Stimulated activated CD4-positive, alpha-beta T cell treated with anti-CD3 and anti-CD28 coated beads, Interleukin-15, amount 100 ng/mL, for 48 hours (primary cell): ENCODE measurements at places on chromosomes 1 and 21.
A peak's percentile ranks its signal among the peaks of the same experiment; 100 is the strongest.

GRCh38 chr1:113835686-113836290 is 23.5 kb upstream of the RSBN1 start:
- DNase-seq: no peak

- no peak for DNase-seq
These were observed 26.7 kb downstream of the PGBD5 start for GRCh38 chr1:230399321-230400006.

DNA sequence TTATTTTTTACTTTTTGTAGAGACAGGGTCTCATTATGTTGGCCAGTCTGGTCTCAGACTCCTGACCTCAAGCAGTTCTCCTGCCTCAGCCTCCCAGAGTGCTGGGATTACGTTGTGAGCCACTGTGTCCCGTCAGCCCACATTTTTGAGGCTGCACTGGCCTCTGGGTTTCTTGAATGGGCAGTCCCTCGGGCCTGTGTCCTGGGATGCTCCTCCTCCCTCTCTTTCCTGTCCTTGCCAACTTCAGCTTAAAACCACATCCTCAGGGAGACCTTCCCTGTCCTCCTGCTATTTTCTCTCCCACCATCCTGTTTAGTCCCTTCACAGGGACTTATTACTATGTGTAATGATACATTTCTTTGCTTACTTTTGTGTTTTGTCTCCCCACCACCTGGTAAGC is 31.4 kb upstream of the LYST start:
- no peak for DNase-seq

- DNase-seq: no peak
These were observed 22.9 kb downstream of the DDX20 start for GRCh38 chr1:111778541-111779051.

- DNase-seq: no peak
These were observed 128.8 kb upstream of the COA6 start for GRCh38 chr1:234244482-234244881.

- no peak for DNase-seq
These were observed 62.9 kb downstream of the RIPK4 start for GRCh38 chr21:41703857-41704501.

- DNase-seq: no peak
These were observed 64.4 kb upstream of the ETS2 start for GRCh38 chr21:38741092-38741949.

DNA sequence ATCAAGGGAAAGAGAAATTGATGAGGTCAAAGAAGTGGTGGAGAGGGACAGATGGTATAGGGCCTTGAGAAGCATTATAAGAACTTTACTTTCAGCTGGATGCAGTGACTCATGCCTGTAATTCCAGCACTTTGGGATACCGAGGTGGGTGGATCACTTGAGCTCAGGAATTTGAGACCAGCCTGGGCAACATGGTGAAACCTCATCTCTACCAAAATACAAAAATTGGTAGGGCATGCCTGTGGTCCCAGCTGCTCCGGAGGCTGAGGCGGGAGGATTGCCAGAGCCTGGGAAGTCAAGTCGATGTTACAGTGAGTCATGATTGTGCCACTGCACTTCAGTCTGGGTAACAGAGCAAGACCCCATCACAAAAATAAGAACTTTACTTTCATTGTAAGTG is 5.7 kb downstream of the TMEM50A start:
- no peak for DNase-seq

- peak; percentile 18 for DNase-seq
These were observed 33.3 kb downstream of the DNTTIP2 start for GRCh38 chr1:93845538-93846205.

- DNase-seq: no peak
These were observed 3.1 kb downstream of the KRTAP10-8 start for GRCh38 chr21:44614961-44615391.

DNA sequence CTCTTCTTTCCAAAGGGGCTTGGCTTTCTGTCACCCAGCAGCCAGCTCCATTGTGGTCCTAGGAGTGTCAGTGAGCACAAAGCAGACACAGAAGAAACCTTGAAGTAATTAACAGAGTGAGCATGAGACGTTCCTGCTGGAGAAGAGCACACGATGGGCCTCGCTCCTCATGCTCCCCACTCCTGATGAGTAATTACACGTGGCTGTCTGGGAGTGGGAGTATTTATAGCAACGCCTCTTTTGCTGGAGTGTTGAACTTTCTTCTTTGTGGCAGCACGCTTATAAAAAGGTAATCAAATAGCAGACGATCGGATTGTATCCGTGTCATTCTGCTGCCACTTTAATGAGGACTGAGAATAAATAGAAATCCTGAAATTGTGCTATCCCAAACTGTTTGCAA is 185.8 kb downstream of the CAMTA1 start:
- DNase-seq: no peak

- DNase-seq: no peak
These were observed 53.9 kb downstream of the OPTC start for GRCh38 chr1:203547771-203548421.

DNA sequence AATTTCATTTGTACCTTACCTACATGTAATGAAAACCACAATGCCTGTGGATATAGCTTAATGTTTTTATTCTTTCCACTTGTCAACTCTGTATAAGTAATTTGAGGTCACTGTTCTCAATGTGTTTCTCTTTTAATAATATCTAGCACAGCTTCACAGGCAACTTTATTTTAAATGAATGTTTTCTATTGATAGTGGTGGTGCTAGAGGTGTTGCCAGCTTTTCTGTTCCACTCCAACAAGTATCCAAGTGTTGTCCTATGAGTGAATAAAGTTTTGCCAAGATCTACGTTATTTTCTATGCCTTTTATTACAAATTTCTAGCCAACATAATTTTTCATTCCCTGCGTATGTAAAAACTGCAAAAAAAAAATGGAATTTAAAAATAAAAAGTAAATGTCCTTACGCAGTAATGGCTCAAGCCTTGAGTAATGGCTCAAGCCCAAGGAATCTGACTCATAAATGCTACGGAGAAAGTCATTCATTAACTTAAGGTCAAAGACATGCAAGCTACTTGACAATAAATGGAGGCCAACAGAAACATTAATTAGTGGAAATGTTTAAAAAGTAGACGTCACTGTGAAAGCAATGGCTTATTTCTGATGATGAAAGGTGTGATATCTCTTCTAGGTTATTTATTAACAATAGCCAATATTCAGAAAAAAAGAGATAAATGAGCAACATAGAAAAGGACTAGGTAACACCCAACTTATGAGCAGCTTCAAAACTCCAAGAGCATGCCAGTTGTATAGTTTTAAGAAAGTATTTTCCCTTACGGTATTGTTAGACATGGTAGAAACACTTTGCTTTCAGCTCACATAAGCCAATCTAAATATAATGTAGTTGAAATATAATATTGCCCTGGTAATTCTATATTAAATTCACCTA is 71.4 kb downstream of the SLC44A5 start:
- no peak for DNase-seq

GRCh38 chr1:85818371-85818770 is 110.1 kb upstream of the ZNHIT6 start:
- DNase-seq: no peak

DNA sequence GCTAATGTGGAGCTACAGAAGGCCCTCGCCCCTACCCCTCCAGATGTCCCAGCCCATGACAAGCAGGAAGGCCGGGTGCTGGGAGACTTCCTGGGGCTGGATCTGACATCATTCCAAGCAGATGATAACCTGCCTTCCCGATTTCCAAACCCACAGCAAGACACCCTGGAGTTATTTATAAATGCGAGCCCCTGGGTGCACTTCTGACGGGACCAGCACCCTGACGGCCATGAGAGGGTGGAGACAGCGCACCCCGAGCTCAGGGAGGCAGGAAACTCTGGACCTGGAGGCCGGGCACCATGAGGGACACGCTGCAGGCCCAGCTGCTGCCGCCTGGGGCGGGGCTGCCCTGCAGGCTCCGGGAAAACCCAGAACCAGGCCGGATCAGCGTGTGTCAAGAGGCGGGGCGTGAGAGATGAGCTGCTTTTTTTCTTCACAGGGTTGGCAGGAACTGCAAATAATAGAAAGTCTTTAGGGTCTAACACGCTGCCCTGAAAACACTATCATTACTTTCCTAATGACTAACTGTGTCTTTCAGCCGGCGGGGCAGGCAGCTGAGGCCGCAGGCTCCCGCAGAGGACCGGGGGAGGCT is 2.5 kb upstream of the PCBP3 start:
- DNase-seq: no peak

- DNase-seq: no peak
These were observed at the start of gene ESRRG for GRCh38 chr1:216723274-216723780. Gene ESRRG, minus strand, starts transcription at chr1:216723429. Its CDS starts 130 bp downstream, at chr1:216723299.

DNA sequence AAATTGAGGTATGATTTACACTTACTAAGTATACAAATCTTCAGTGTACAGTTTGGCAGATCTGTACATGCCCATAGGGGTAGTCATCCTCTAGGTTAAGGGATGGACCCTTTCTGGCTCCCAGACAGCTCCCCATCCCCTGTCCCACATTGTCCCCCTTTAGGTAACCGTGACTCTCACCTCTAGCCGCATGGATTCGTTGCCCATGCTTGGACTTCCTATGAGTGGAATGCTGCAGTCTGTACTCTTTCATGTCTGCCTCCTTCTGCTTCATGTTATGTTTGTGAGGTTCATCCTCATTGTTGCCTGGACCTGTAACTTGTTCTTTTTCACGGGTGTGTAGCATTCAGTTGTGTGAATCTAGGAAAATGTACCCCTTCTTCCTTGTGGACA is 20.3 kb downstream of the SLC37A1 start:
- DNase-seq: no peak

GRCh38 chr1:202283991-202284390 is 57.7 kb downstream of the UBE2T start:
- no peak for DNase-seq

DNA sequence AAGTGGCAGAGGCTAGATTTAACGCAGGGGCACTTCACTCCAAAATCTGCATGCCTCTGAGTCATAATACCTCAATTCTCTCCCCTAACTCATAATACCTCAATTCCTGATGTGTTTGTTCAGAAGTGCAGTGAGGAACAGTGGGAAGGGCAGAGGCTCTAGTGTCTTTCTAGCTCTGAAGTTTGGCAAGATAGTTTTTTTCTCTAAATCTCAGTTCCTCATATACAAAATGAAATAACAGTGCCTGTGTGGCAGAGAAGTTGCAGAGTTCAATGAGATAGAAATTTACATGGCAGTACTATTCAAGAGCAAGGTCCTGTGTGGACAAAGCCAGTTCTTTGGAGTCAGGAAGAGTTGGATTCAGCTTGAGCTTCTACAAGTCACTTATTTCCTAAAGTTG is 9.8 kb downstream of the JUN start:
- no peak for DNase-seq

- no peak for DNase-seq
These were observed 112.9 kb upstream of the ZNF678 start for GRCh38 chr1:227450489-227450888.

DNA sequence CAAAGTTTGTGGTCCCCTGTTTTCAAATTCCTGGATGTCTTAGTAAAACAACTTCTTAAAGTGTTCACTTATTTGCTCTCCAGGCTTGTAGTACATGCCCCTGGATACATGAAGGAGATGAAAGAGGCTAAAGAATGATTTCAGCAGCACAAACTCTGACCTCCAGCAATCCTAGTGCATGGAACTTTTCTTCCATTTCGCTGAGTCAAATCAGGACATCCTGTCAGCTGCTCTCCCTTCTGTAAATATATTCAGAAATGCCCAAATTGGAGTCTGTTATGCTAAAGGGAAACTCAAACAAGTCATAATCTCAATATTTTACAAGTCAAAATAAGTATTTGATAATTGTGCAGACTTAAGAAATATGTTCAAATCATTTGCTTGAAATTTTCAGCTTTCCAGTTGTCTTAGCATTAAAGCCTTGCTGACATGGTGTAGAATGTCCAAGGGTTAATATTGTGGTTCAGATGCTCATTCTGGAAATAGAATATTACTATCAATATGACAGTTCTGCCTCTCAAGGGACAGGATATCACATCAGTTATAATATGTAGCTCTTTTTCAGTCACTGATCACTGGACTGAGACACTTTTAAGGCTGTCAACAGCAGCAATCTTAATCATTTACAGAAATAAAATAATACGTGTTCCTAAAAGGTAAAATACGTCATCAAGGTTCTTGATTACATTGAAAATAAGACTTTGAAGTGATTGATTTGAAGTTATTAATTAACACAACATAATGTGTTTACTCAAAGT is 1157.3 kb downstream of the PLA2G4A start:
- DNase-seq: no peak

DNA sequence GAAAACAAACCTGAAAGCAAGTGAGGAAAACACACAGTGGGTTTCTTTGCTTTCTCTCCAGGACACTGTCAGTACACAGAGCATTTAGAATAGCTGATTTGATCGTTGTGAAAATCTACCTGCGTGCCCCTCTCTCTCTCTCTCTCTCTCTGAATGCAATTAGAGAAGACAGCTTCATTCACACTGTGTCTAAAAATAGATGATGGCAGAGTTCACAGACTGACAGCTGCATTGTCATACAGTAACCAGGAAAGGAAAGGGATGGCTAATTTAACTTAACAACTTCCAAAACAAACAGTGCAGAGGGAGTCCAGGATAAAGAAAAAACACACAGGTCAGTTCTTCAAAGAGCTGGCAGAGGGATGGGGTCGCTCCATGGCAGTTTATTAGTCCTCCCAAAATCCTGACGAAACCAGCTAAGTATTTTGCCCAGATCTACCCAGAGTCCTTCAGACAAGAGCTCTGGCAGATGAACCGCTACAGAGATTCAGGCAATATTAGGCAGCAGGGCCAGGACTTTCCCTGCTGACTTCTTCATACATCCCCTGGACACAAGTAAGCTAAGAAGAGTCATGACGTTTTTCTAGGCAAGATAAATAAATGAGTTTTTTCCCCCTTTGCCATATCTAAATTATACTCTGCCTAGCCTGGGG is 58.9 kb downstream of the WLS start:
- no peak for DNase-seq

GRCh38 chr1:241985787-241986186 is 13.1 kb downstream of the MAP1LC3C start:
- DNase-seq: no peak

- DNase-seq: no peak
These were observed 43.9 kb upstream of the TSPEAR start for GRCh38 chr21:44755227-44755626.

DNA sequence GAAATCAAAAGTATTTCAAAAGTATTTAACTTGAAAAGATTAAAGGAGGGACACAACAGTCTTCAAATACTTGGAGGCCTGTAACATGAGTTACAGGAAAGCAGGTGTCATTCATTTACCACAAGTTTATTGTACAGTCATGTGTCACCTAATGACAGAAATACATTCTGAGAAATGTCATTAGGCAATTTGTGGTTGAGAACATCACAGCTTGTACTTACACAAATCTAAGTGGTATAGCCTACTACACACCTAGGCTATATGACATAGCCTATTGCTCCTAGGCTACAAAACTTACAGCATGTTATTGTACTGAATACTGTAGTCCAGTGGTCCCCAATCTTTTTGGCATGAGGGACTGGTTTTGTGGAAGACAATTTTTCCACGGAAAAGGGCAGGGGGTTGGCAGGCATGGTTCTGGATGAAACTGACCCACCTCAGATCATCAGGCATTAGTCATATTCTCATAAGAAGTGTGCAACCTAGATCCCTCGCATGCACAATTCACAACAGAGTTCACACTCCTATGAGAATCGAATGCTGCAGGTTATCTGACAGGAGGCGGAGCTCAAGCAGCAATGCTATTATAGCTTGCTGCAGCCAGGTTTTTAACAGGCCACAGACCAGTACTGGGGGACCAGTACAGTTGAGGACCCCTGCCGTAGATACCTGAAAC is 25.0 kb upstream of the PHTF1 start:
- no peak for DNase-seq

GRCh38 chr1:219903353-219903871 is 24.9 kb downstream of the SLC30A10 start:
- no peak for DNase-seq
